ENCODE measurements at places on chromosomes 12 and 14. TPM values are rescaled to one million over a fixed set of nuclear protein-coding genes. Genes with fewer than 3 reads are reported as not detected.

The GPX2 gene
- 258 TPM for total RNA-seq

The SOAT2 gene
- total RNA-seq, result 0.24 TPM

The RNF212B gene
- not detected for total RNA-seq

The ABCD2 gene
- not detected for total RNA-seq

The SLC6A13 gene
- not detected for total RNA-seq

The EGLN3 gene
- 3.9 TPM for total RNA-seq

The GYS2 gene
- not detected for total RNA-seq

The CNOT2 gene
- 33.9 TPM for total RNA-seq
